Midbrain (tissue), 1 donor: ENCODE measurements at places on chromosomes 13 and 19.
A peak's percentile ranks its signal among the peaks of the same experiment; 100 is the strongest.

GRCh38 chr19:37930416-37930815 is 23.4 kb downstream of the SIPA1L3 start:
- no peak for DNase-seq

DNA sequence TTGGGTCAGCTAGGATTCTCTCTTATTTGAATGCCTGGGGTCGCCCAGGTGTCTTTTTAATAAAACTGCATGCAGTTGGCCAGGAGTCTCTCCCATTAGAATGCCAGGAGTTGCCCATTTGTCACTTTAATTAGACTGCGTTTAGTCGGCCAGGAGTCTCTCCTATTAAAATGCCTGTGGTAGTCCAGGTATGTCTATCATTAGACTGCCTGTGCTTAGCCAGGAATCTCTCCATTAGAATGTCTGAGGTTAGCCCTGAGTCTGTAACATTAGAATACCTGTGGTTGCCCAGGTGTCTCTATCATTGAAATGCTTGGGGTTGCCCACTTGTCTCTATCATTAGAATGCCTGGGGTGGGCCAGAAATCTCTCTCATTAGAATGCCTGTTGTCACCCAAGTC is 1470.9 kb downstream of the UQCRFS1 start:
- DNase-seq, result no peak

DNA sequence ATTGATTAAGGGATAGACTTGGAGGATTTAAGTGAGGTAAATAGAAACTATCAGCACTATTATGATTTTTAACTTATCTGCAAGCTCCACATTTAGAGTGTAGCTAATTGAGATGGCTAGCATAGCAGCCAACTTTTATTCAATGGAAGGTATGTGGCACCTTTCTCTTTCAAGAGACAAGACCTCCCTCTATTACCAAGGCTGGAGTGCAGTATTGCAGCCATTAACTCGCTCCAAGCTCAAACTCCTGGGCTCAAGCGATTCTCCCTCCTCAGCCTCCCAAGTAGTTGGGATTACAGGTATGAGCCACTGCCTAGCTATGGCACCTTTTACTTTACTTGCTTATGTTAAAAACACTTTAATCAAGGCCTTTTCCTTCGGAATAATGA is 8.2 kb downstream of the TPT1 start:
- no peak for DNase-seq

DNA sequence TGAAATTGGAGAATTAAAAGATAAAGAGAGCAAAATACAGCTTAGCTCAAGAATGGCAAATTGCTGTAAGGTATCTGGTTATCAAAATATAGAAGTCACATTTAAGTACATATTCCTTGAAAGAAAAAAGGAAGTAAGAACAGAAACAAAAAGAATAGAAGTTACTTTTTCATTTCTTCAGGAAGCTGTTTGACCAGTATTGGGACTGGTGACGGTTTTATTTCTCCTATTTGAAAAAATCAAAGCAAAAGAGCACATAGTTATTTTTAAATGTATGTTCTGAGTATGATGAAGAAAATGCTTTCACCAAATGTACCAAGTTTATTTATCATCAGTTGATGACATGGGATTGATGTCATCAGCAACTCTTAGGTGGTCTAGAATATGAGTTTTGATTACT is 83.1 kb upstream of the OXGR1 start:
- no peak for DNase-seq

DNA sequence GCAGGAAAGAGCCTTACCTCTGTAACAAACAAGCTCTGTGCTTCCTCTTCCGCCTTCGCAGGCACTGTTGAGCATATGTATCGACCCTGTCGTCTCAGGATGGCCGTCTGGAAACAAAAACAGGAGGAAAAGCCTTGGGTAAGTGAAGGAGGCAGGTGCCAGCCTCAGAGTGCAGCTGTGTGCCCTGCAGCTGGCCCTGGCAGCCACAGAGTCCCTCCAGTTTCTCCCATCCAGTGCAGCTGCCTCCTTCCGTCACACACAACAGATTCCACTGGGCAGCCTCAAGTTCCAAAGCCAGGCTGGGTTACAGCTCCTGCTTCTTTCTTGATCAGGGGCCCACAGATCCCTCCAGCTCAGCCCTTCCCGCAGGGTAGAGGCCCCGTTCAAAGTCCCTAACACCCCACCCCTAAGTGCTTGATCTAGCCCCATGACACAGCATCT is 47.7 kb downstream of the DOCK9 start:
- peak; percentile 49 for DNase-seq

- DNase-seq, result no peak
Measured at GRCh38 chr13:111178402-111178801, 63.3 kb downstream of the ARHGEF7 start.

GRCh38 chr13:24032674-24033073 is 127.8 kb upstream of the SPATA13 start:
- DNase-seq, result no peak

DNA sequence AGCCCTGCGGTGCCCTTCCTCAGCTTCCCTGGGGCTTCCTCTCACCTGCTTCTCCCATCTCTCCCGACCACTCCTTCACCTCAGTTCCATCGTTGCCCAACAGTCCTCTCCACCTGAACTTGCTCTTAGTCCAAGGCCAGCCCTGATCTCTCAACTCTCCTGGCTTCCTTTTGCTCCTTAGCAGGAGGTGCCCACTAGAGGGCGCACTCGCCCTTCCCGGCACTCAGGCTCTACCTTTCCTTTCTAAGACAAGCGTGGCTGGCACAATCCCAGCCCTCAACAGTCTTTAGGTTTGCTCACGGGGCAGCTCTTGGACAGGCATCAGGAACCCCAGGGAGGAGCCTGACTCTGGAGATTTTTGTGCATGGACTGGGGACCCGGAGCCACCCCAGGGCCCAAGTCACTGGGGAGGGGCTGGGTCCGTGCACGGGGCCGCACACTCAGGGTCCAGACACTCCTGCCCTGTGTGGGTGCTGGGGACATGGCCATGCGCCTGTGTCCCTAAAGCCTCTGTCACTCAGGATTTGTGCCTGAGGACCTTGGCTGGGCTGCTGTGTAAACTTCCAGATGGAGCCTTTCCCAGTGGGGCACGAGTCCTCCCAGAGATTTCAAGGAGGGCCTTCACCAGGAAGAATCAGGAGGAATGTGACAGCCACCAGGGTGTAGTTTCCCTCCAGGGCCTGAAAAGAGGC is 12.1 kb upstream of the CEACAM8 start:
- peak; percentile 71 for DNase-seq

GRCh38 chr19:45528149-45528743 is 21.0 kb downstream of the VASP start:
- no peak for DNase-seq

GRCh38 chr19:3243819-3244700 is 19.6 kb downstream of the CELF5 start:
- DNase-seq, result peak; percentile 14

DNA sequence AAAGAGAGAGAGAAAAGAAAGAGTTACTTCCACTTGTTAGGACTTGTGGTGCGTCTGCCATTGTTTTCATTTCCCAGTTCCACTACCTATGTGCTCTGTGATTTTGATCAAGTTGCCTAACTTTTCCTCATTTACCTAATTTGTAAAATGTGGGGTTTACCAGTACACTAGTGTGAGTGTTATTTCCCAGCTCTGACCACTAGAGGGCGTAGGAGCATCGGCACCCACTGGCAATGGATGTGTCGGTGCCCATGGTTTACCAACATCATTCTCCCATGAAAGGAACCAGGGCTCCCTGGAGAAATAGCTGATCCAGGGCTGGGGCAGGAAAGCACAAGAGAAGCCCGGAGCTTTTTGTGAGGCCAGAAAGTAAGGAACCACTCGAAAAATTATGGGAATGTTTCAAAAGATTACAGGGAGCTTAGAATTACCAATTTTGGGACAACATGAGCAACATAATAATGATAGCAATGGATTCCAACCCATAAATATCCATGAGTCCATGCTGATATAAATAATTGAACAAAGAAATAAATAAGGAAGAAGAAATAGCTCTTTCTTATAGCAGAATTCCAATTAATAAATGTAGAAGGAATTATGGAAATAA is 15.1 kb upstream of the CEACAM4 start:
- peak; percentile 79 for DNase-seq

DNA sequence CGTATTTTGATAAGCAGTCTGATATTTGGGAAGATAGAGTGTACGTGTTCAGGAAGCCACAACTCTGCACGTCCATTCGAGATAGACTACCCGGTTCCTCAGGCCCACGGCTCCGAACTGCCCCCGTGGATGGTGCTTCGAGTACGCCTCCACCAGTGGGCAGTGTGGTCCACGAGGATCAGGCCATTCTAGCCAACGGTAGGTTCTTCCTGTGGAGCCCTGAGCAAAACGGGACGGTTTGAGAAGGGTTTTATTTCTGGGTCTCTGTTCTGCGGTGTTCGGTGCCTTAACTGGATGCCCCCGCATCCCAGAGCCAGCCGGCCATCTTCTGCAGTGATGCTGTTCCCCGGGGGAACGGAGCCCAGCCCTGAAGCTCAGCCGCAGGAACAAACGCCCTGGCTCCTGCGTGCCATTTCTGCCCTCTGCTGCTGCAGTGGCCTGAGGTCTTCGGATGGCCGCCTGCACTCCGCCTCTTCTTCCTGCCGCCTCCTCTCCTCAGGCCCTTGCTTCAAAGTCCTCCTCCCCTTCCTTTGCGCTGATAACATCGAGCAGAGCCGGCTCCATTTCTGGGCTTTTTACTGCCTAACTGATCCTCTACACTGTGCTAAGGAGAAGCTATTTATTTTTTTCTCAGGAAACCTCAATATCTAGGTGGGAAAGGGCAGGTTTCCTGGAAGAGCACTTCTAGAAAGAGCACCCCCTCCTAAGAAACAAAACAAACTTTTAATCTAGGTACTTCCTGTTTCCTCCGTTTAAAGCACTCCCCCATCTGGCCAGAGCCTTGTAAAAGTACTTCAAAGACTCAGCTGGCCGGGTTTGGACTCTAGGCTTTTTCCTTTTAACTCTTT is 36.2 kb upstream of the SLC46A3 start:
- DNase-seq, result no peak

- no peak for DNase-seq
Measured at GRCh38 chr13:59099182-59099974, 1064.3 kb downstream of the DIAPH3 start.

- no peak for DNase-seq
Measured at GRCh38 chr13:79187917-79188690, 218.0 kb downstream of the RBM26 start.

DNA sequence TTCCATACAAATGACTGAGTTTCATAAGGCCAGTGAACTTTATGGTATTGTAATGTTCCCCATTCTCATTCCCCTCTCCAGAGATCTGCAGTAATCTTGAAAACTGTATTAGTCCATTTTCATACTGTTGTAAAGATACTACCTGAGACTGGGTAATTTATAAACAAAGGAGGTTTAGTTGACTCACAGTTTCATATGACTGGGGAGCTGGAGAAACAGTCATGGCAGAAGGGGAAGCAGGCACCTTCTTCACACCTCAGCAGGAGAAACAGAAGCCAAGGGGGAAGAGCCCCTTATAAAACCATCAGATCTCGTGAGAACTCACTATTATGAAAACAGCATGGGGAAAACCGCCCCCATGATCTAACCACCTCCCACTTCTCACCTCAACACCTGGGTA is 318.7 kb upstream of the KLF12 start:
- DNase-seq, result no peak

DNA sequence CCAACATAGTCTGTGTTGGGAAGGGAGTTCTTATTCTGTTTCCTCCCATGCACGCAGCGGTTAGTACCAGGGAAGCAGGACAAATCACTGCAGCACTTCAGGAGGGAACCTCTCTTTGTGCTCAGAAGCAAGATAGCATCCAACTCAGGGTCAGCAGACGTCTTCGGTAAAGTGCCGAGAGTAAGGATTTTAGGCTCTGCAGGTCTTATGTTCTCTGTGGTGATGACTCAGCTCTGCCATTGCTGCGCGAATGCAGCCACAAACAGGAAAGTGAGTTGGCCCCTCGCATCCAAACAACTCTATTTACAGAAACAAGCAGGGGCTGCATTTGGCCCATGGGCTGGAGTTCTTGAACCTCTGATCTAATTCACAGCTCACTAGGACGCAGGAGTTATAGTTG is 122.1 kb upstream of the SPATA13 start:
- DNase-seq, result peak; percentile 59

- DNase-seq, result no peak
Measured at GRCh38 chr19:49417088-49417487, 6.2 kb downstream of the PTH2 start.

DNA sequence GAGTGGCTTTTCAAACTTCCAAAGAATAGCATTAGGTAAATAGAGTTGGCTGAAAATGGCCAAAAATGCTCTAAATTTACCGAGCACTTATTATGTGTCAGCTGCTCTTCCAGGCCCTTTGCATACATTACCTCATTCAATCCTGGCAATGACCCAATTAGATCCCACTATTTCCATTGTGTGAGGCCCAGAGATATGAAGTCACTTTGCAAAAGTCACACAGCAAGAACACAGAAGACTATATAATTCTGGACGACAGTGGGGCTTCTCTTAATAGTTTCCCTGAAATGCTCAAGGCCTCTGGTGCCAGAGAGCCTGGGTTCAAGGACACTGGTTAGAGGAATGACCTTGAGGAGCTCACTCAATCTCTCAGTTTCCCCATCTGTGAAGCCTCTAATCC is 146.8 kb downstream of the IER2 start:
- no peak for DNase-seq

DNA sequence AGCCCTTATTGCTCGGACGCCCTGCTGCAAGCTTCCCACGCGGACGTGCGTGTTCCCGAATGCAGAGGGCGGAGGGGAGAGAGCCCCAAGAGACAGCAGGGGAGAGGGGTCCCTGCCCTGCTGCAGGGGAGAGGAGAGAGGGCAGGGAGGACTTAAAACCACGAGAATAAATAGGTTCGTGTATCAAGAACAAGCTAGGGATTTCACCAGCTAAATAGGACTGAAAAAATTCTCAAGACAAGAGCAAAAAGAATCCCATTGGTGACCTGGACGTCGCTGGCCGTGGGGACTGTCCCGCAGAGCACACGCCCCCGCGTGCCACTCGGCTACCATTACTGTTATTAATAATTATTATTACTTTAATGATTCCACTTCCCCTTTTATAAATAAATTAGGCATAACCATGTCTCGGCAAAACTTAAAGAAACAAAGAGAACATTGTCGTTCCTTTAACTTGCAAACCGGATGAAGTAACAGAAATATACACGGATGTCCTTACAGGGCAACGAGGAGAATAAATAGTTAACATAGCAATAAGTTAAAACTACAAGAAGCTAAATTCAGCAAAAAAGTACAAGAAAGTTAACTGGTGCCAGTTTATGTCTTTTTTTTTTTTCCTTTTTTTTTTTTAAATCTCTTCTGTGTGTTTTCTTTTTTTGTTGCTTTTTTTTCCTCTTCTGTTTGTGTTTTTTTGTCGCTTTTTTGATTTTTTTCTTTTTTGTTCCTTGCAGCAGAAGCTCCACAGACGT is 16.6 kb downstream of the PRKCSH start:
- no peak for DNase-seq

GRCh38 chr13:21237081-21237480 is 60.6 kb downstream of the MRPL57 start:
- DNase-seq, result no peak
